Skeletal muscle cell (primary cell): ENCODE measurements at places on chromosomes 6 and 20.

- no peak for DNase-seq
Measured at GRCh38 chr20:13092111-13092510, 83.3 kb downstream of the SPTLC3 start.

- DNase-seq, result no peak
Measured at GRCh38 chr6:149852180-149852579, 12.0 kb downstream of the LRP11 start.

DNA sequence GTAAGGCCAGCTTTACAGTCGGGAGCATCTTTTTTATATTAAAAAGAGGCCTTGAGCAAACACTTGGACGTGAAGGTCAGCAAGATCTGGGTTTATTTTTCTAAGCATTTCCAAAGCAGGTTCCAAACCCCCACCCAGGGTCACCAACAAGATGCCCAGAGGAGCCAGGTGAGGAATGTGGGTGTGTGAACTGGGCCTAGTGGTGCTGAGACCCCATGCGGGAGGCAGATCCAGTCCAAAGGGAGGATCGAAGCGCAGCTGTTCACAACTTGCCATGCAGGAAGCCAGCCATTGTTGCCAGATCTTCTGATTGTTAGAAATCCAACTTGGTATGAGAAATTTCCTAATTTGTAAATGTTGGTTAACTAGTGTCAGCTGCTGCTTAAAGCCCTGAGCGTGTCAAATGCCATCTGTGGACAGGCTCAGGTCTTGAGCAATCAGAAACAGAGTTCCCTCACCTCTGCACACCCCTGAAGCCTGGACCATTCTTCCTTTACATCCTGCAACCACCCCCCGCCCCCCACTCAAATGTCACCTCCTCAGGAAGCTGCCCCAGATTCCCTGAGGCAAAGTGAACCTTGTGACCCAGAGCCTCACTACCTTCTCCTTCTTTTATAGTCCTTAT, 46.5 kb downstream of the NFATC2 start:
- DNase-seq, result no peak

- no peak for DNase-seq
Measured at GRCh38 chr6:109472132-109472995, 10.7 kb downstream of the ZBTB24 start.

GRCh38 chr6:24723270-24723669, 4.3 kb upstream of the C6orf62 start:
- no peak for DNase-seq

DNA sequence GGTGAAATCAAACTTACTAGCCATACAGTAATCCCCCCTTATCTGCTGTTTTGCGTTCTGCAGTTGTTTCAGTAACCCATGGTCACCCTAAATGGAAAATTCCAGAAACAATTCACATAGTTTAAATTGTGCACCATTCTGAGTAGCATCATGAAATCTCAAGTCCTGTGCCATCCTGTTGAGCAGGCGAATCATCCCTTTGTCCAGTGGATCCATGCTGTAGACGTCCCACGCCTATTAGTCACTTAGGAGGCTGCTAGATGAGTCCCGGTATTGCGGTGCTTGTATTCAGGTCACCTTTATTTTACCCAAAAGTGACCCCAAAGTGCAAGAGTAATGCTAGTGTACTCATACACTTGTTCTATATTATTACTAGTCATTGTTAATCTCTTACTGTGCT, 46.4 kb downstream of the HECA start:
- no peak for DNase-seq
